ENCODE measurements at places on chromosomes 6 and 20.

GRCh38 chr6:6987749-6988148 lies 120.0 kb upstream of the RREB1 start:
- no peak for DNase-seq

DNA sequence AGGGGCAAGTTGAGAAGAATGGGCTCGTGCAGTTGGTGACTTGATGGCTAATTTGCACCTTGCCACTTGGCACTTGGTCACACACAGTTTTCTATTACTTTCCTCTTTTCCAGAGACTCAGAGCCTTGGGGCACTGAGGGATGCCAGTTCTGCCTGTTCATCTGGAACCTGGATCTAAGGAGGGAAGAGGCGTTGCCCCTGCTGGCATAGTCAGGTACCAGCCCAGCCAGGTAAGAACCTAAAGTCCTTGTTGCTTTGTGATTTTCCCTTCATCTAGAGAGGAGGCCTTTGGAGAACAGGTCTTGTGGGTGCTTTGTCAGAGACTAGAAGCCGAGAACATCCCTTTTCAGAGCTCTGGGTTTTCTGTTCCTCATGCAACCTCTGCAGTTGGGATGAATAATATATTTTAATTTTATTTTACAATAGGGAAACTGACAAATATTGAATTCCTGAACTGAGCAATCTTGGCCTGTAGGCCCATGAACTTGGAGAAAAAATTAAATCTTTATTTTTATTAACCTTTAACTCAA lies 11.4 kb downstream of the SYTL3 start:
- no peak for DNase-seq

DNA sequence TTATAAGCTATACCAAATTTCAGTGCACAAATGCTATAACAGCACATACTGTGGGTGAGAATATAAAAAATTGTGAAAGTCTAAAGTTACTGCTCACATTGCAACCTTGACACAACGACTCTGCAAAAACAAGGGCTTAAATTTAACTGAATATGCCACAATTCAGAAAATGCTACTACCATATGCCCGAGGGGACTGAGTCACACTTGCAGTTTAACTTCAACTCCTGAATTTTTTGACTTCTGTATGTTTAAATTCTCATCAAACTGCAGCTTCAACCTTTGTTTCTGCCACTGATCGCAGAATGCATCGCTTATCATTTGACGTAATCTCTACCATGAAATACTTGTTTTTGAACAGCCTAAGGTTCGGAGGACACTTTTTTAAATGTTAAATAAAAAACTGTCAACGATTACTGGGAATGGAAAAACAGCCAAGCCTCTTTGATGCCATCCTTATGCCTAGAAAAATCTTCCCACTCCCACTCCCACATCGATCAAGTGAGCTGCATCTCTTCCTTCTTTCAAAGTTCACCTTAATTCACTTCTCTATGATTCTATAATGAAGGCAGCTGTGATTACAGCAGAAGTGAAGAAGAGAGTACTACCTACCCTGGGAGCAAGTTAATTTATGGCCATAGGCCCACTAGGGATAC lies 136.5 kb downstream of the ATXN1 start:
- DNase-seq = no peak

GRCh38 chr6:118959903-118960302 lies 24.9 kb upstream of the MCM9 start:
- DNase-seq = no peak

DNA sequence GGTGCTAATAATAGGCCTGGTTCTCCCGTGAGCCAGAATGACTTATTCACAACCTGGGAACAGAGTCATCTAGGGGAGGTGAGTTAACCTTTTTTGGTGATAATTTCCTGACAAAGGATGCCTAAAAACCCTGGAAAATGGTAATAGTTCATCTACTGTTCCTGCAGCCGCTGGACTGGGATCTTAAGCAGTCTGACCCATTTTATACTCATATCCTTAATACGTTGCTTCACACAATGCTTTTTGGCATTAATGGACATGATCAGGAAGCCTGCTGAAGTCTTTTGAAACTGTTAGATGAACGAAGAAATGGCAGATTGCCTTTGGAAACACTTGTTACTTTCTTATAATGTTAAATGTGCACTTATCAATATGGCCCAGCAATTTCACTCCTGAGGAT lies 81.9 kb upstream of the BMP2 start:
- no peak for DNase-seq

GRCh38 chr20:41413169-41413568 lies 46.6 kb upstream of the EMILIN3 start:
- no peak for DNase-seq

DNA sequence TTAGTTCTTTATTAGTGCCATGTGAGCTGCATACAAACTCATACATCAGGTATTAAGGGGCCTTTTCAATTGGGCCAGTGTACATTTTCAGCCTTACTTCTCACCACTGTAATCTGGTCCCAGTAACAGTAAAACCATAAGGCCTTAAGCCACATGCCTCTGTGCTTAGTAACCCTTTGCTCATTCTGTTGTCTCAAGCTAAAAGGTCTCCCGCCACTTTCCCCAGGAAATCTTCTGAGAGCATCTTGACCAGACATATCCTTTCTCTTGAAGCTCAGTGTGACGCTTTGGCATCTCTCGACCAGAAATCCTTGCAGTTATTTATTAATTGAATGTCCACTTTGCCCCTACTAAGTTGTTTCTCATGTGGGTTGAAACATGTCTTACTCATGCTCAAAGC lies 68.0 kb downstream of the CYP39A1 start:
- DNase-seq = no peak

- no peak for DNase-seq
Observed at GRCh38 chr6:44926556-44926955, 401.6 kb upstream of the RUNX2 start.

DNA sequence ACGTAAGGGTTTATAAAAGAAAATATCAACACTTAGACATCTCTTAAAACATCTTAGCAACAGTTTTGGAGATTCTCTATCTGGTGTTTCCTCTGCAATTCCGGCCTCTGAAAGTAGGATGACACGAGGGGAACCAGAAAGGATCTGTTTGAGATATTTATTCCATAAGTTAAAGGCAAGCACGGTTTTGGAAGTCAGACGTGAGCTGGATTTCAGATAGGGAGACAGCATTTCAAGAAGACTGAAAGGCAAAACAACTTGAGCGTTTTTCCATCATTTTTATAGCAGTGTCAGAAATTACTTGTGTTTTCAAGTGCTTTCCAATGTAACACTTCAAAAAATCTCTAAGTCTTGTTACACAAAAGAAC lies 52.9 kb upstream of the BTN3A2 start:
- no peak for DNase-seq
